Lung microvascular endothelial cell (primary cell): ENCODE measurements at places on chromosomes 6 and 20. TPM values are rescaled to one million over a fixed set of nuclear protein-coding genes. Genes with fewer than 3 reads are reported as not detected.

Gene SLC44A4
- not detected in 2 replicates for total RNA-seq

Gene TSPO2
- not detected in 2 replicates for total RNA-seq

Gene BPIFA3
- total RNA-seq = not detected in 2 replicates

Gene GSTA3
- not detected in 2 replicates for total RNA-seq

Gene KCNQ2
- total RNA-seq = not detected in 2 replicates

Gene MATN4
- not detected in 2 replicates for total RNA-seq

Gene BPIFA1
- not detected in 2 replicates for total RNA-seq

Gene SAMD5
- total RNA-seq = 0.40 and 0.87 TPM in 2 replicates

Gene BPIFA2
- total RNA-seq = not detected in 2 replicates

Gene IL20RA
- 0.40 and 0.44 TPM in 2 replicates for total RNA-seq

Gene C20orf204
- 4.8 and 6.9 TPM in 2 replicates for total RNA-seq

Gene NANP
- 5.0 and 9.1 TPM in 2 replicates for total RNA-seq

Gene ACOT8
- 25.7 and 35.3 TPM in 2 replicates for total RNA-seq

Gene TRDN
- not detected in 2 replicates for total RNA-seq

Gene ASIP
- total RNA-seq = not detected in 2 replicates

Gene LINC00237
- total RNA-seq = not detected in 2 replicates

Gene RBM39
- total RNA-seq = 231 and 313 TPM in 2 replicates

Gene UCKL1
- total RNA-seq = 25.5 and 29.6 TPM in 2 replicates

Gene ATP9A
- 52.1 and 55.6 TPM in 2 replicates for total RNA-seq

Gene MOG
- not detected in 2 replicates for total RNA-seq

Gene EFCAB8
- under 0.01 TPM in 2 replicates for total RNA-seq

Gene TNXB
- total RNA-seq = 0.44 and 4.2 TPM in 2 replicates

Gene RWDD1
- total RNA-seq = 17.0 and 19.2 TPM in 2 replicates

Gene MAK
- under 0.01 TPM in 1 of 2 replicates, not detected in the other for total RNA-seq

Gene ZNF165
- 0.20 and 0.22 TPM in 2 replicates for total RNA-seq

Gene HCRTR2
- not detected in 2 replicates for total RNA-seq

Gene CFB
- 0.44 and 0.60 TPM in 2 replicates for total RNA-seq

Gene RRAGD
- total RNA-seq = 0.22 and 0.60 TPM in 2 replicates

Gene CD40
- 2.2 and 18.1 TPM in 2 replicates for total RNA-seq

Gene TMEM244
- not detected in 2 replicates for total RNA-seq

Gene SLC16A10
- 0.20 TPM in 1 of 2 replicates, not detected in the other for total RNA-seq

Gene PHF1
- 5.4 and 9.7 TPM in 2 replicates for total RNA-seq

Gene SUMO4
- total RNA-seq = 0.44 and 1.2 TPM in 2 replicates

Gene PPP1R14C
- total RNA-seq = not detected in 2 replicates

Gene FBXO9
- total RNA-seq = 19.4 and 25.2 TPM in 2 replicates

Gene EYA4
- 0.22 and 0.40 TPM in 2 replicates for total RNA-seq

Gene TPD52L1
- 1.1 and 2.4 TPM in 2 replicates for total RNA-seq

Gene TCP11
- not detected in 2 replicates for total RNA-seq

Gene IL17F
- total RNA-seq = not detected in 2 replicates

Gene PDE10A
- total RNA-seq = 4.6 and 6.3 TPM in 2 replicates

Gene TPBG
- total RNA-seq = 2.2 and 3.4 TPM in 2 replicates

Gene CEP85L
- total RNA-seq = 5.0 and 14.3 TPM in 2 replicates

Gene ZHX3
- 5.9 and 6.5 TPM in 2 replicates for total RNA-seq

Gene NKAIN4
- not detected in 2 replicates for total RNA-seq

Gene TCFL5
- 7.2 and 11.7 TPM in 2 replicates for total RNA-seq

Gene SASH1
- 54.7 and 116 TPM in 2 replicates for total RNA-seq

Gene HLA-DMB
- total RNA-seq = under 0.01 TPM in 1 of 2 replicates, not detected in the other

Gene SPEF1
- under 0.01 TPM in 1 of 2 replicates, not detected in the other for total RNA-seq

Gene IPCEF1
- 1.3 and 1.8 TPM in 2 replicates for total RNA-seq

Gene GRM1
- total RNA-seq = under 0.01 TPM in 1 of 2 replicates, not detected in the other

Gene PAX1
- not detected in 2 replicates for total RNA-seq

Gene NKX2-2
- not detected in 2 replicates for total RNA-seq

Gene TRIM27
- total RNA-seq = 40.8 and 58.5 TPM in 2 replicates
